ENCODE measurements at places on chromosomes 7 and 10.

- peaks cover 41% of the 10 kb centered on the region for H3K36me3 ChIP-seq
- no peak overlapping the region for H3K27ac ChIP-seq
- H3K4me3 ChIP-seq = no peak overlapping the region
- H3K27me3 ChIP-seq = no peaks in the 10 kb centered on the region
- peaks cover 19% of the 10 kb centered on the region for H3K4me1 ChIP-seq
- no peak for DNase-seq
Observed at GRCh38 chr7:44801890-44802289, 5.4 kb downstream of the PPIA start.

DNA sequence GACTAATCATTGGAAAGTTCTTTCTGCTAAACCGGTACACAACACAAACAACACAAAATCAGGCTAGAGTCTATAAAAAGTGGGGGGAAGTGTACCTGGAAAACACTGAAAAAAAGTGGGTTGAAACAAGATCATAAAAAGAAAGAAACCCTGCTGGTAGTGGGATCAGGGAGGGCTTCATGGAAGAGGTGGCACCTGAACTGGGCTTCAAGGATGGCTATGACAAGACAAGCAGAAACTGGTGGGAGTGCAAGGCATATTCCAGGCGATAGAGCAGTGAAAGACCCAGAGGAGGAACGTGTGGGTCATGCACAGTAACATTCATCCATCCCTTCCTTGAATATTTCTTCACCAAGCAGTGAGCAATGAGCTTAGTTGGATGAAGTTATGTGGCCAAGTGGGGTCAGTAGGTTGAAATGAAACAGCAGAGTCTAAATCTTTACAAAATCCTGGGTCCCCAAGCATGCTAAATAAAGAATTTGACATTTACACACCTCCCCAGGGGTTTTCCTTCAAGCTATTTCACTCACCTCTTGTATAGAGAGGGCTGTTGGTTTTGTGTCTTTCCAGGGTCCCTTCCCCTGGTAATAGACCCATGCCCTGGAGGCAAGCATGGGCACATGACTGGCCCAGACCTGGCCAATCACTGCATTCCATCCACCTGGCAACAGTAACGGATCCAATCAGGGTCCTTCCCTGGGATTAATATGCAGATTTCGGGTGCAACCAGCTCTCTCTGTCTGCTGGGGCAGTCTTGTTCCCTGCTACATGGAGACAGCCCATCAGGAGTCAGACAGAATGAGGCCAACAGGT lies 38.2 kb downstream of the SPOCK2 start:
- H3K4me3 ChIP-seq = no peak overlapping the region
- H3K4me1 ChIP-seq = no peaks in the 10 kb centered on the region
- H3K27me3 ChIP-seq = no peaks in the 10 kb centered on the region
- H3K36me3 ChIP-seq = no peaks in the 10 kb centered on the region
- DNase-seq = no peak

DNA sequence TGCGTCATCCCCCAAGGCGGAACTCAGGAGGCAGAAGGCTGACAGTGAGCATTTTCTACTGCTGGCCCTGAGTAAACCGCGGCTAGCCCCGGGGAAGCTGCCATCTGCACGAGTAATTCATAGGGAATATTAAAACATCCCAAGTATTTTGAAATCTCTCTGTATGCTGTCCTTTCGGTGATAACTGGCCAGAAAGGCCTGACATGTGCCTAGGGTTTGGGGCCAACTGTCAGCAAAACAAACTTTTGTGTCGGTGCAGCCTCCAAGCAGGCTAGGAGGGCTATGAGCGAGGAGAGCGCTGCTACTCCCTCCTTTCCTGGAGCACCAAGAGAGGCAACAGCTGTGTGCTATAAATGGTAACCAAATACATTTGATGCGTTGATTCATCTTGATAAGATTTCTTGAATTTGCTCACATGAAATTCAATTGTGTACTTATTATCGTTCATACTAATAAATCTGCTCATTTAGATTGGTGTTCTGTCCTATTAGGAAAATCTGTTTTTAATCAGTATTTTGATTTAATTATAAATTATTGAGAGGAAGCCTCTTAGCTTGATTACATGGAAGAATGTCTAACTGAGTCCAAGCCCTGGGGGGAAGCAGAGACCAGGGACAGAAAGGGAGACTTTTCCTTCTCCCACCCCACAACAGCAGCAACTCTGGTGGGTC lies 124.4 kb upstream of the NPS start:
- no peaks in the 10 kb centered on the region for H3K4me1 ChIP-seq
- DNase-seq = no peak
- no peak overlapping the region for H3K27ac ChIP-seq
- H3K27me3 ChIP-seq = no peaks in the 10 kb centered on the region
- H3K36me3 ChIP-seq = no peaks in the 10 kb centered on the region

- H3K4me1 ChIP-seq = no peaks in the 10 kb centered on the region
- H3K27ac ChIP-seq = no peak overlapping the region
- no peaks in the 10 kb centered on the region for H3K27me3 ChIP-seq
- H3K4me3 ChIP-seq = no peak overlapping the region
Observed at GRCh38 chr7:39399986-39400385, 166.2 kb upstream of the YAE1 start.

- H3K27me3 ChIP-seq = no peaks in the 10 kb centered on the region
- H3K27ac ChIP-seq = no peak overlapping the region
- H3K4me3 ChIP-seq = no peak overlapping the region
- H3K4me1 ChIP-seq = no peaks in the 10 kb centered on the region
- H3K36me3 ChIP-seq = no peaks in the 10 kb centered on the region
Observed at GRCh38 chr7:102097601-102098161, 189.0 kb upstream of the SH2B2 start.

DNA sequence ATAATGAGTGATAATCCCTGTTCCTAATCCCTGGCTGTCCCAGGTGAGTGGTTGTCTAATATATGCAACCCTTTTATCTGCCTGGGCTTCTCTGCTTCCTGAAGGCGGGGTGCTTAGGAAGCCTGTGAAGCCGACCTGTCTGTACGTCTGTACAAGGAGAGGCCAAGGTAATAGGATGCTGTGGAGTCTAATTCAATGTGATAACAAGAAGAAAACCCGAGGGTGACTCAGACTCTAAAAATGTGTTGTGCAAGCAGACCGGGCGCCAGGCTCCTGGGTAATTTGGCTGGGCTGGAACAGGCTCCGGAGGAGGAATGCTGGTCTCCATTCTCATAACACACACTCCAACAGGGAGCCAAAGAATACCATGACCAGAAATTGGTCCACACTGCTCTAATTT lies 43.6 kb downstream of the THNSL1 start:
- H3K4me3 ChIP-seq = no peak overlapping the region
- no peak for DNase-seq
- H3K27me3 ChIP-seq = no peaks in the 10 kb centered on the region
- H3K27ac ChIP-seq = no peak overlapping the region

DNA sequence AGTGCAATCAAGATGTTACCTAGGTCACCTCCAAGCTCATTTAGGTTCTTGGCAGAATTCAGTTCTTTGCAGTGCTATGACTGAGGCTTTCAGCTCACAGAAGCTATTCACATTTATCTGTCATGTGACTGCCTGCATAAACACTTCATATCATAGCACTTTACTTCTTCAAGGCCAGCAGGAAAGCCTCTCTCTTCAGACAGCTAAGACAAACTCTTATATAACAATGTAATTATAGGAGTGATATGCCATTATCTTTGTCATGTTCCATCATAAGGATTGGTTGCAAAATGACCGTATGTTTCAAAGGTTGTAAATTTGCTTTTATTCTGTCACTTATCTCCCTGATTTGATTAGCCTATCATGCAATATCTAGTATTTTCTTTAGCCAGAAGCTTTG lies 78.8 kb upstream of the TMEM196 start:
- no peaks in the 10 kb centered on the region for H3K4me1 ChIP-seq
- no peaks in the 10 kb centered on the region for H3K36me3 ChIP-seq
- H3K27ac ChIP-seq = no peak overlapping the region
- H3K27me3 ChIP-seq = no peaks in the 10 kb centered on the region
- no peak overlapping the region for H3K4me3 ChIP-seq
- no peak for DNase-seq

DNA sequence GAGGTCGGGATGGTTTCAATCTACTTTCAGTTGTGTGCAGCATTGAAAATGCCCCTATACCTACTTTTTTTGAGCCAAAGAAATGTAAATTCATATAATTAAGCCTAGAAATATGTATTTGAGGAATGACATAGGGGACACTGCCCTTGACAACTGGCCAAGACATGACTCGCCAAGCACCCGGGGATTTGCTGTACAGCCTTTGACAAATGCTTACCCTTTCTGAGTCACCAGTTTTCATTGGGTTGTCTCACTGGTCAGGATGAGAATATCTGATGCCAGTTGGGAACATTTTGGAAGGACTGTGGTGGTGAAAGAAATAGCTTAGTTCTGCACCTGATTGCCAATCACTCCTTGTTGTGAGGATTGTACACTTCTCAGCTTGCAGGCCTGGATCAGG lies 166.8 kb upstream of the HABP2 start:
- no peaks in the 10 kb centered on the region for H3K27me3 ChIP-seq
- DNase-seq = no peak
- no peak overlapping the region for H3K4me3 ChIP-seq
- peaks cover 13% of the 10 kb centered on the region for H3K4me1 ChIP-seq

- no peaks in the 10 kb centered on the region for H3K27me3 ChIP-seq
- DNase-seq = no peak
- no peaks in the 10 kb centered on the region for H3K4me1 ChIP-seq
- no peaks in the 10 kb centered on the region for H3K36me3 ChIP-seq
Observed at GRCh38 chr7:131765575-131765974, 209.1 kb upstream of the PODXL start.

DNA sequence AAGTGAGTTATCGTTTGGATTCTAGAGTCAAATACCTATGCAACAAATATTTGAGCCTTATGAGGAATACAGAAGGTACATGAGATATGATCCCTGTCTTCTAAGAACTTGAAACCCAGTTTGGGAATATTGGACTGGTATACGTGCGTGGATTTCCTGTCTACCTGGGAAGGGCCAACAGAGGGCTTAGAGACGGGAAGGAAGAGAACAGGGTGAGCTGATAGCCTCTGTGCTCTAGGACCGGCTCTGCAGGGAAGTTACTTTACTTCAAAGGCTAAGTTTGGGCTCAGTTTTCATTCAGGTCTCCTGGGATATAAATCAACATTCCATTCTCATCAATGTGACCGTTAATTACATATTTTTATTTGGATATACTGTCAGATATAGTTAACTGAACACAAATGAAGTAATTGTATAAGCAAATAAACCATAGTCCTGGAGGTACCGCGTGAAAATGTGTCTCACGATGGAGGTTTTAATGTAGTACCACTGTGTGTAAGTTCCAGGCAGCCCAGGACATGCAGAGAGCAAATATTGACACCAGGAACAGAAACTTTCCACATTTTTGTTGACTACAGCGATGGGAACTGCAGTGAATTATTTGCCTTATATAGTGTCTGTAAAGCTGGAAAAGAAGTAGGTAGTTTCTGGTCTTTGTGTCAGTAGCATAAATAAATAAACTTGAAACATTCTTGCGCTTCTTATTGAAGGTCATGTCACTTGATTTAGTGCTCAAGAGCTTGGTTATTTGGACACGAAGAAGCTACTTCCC lies 8.6 kb downstream of the CHST12 start:
- H3K36me3 ChIP-seq = no peaks in the 10 kb centered on the region
- peaks cover 46% of the 10 kb centered on the region for H3K4me1 ChIP-seq

DNA sequence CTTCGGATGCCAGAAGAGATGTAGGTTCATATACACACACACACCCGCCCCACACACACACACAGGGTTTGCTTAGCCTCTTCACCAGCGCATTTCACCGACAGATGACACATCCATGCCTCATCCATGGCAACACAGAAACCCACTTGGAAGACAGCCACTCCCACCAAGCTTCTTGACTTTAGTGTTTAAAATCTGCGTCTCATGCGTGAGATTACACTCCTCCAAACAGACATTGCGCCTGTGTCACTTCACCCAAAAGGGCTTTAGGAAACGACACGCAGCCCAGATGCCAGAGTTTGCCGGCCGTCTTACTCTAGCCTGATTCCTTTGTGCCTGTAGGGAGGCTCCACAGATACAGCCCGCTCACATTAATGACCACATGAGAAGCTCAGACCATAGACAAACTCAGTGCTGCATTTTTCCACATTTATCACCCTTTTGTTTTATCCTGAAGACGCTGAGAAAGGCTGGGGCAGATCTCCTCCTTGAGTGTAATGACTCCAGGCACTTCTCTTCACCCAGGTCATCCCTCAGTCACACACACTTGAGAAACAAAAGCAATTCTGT lies 73.8 kb downstream of the DIP2C start:
- no peaks in the 10 kb centered on the region for H3K36me3 ChIP-seq
- H3K27me3 ChIP-seq = no peaks in the 10 kb centered on the region

DNA sequence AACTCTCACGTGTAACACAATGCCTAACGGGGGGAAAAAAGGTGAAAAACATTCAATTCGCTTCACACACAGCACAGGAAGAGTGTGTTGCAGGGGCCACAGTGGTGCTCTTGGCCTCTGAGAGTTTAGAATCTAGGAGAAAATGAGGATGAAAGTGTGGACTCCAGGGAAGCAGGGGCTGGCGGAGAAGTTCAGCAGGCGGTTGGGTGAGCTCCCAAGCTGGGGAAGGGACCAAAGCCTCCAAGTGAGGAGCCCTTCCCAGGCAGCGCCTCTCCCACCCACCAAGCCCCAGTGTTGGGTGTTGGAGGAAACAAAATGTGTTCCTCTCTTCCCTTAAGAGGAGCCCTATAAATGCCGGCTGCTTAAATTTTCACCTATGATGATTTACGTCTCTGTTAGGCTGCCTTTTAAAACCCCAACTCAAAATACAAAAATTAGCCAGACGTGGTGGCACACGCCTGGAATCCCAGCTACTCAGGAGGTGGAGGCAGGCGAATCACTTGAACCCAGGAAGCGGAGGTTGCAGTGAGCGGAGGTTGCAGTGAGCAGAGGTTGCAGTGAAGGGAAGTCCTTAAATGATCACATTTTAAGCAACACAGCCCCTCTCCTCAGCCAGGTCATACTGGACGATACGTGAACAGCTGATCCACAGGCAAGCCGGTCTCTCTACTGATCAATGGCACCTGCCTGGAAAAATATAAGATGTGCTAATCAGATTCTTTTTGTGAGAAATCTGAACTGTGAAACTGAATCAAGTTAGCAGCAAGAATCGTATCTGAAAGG lies 735.2 kb downstream of the PARD3 start:
- no peaks in the 10 kb centered on the region for H3K4me1 ChIP-seq
- H3K4me3 ChIP-seq = no peak overlapping the region
- no peak for DNase-seq
- H3K27me3 ChIP-seq = no peaks in the 10 kb centered on the region
- no peaks in the 10 kb centered on the region for H3K36me3 ChIP-seq

DNA sequence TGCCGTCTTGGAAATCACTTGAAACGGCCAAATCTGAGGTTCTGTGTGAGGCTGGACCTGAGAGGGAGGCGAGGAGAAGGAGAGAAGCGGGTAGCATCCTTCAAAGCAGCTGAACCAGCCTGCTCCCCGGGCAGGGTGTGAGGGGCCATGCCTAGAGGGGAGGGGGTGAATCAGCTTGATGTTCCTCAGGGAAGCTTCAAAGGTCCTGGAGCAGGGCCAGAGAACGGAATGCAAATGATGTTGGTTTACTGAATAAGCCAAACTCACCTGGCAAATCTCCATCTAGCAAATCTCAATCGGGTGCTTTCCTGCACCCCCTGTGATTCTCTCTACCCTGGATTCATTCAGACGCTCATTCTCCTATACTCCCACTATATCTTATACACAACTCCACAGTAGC lies 226.9 kb downstream of the WDR11 start:
- DNase-seq = no peak
- no peaks in the 10 kb centered on the region for H3K27me3 ChIP-seq
- no peak overlapping the region for H3K27ac ChIP-seq
- no peaks in the 10 kb centered on the region for H3K36me3 ChIP-seq
- H3K4me1 ChIP-seq = no peaks in the 10 kb centered on the region

Measured in CD8-positive, alpha-beta memory T cell (primary cell).